ENCODE measurements at places on chromosomes 6 and 20.

DNA sequence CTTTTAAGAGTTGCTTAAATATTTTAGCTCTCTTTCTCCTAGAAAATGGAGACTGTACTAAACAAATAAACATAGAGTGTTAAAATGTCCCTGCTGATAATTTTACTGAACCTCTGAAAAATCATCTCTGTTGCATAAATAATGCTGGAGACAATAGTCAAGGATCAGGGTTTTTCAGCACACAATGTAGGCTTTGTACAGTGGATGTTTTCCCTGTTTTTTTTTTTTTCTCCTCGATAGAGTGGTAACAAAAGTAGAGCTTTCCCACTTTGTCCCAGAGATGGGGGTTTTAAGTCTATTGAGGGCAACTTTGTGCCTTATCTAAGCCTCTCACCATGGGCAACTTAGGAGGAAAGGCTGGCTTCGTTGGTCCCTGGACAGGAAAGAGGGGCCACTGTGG, 222.6 kb upstream of the HDDC2 start:
- DNase-seq: no peak

GRCh38 chr6:42366011-42366705, 85.6 kb downstream of the TRERF1 start:
- no peak for DNase-seq

DNA sequence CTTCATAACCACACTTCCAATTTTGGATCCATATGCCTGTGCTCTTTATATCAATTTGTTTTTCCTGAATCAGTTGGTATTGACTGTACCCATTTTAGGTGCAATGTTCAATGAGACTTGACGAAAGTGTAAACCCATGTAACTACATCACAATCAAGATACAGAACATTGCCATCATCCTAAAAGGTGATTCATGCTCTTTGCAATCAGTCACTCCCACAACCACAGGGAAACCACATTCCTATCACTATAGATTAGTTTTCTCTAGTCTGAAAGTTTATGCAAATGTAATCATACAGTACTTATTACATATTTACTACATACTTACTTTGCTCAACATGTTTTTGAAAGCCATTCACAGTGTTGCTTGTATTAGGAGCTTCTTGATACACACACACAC, 167.4 kb downstream of the ADGRG6 start:
- no peak for DNase-seq

DNA sequence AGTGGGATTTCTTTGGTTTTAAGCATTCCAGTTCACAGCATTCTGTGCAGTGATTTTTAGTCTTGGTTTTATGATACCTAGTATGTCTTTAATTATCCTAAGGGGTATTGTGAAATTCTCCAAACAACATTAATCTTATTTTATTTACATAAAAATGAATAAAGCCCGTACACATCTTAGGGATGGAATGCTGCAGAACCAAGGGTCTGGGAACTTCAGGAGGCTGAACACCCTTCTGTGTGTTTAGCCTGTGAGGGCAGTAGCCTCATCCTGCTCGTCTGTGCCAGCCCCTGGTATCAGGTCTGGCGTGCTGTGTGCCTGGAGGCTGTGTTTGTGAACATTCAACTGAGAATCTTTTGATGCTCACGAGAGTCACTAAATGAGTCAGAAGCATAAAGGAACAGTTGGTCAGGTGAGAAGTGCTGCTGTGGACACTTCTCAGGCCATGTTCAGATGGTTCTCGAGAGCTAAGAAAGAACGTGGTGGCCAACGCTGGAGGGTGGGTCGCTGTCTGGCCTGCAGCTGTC, 25.2 kb upstream of the C20orf204 start:
- no peak for DNase-seq

- DNase-seq: no peak
These were observed 223.7 kb downstream of the ARHGAP18 start for GRCh38 chr6:129486327-129486726.

DNA sequence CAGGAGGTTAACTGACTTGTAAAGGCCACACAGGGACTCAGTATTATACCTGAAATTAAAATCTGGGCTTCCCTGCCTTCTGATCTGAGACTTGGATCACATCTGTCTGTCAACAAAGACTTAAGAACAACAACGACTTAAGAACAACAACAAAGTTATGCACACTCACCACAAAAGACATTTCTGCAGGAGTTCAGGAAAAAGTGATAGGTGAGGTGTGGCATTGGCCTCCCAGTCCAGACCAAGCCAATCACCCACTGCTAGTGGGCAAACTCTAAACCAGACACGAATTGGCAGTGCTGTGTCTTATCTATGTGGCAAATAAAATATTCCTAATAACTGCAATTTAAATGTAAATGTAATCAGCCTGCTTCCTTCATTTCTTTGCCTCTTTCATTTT, 61.3 kb downstream of the PRDM1 start:
- no peak for DNase-seq

DNA sequence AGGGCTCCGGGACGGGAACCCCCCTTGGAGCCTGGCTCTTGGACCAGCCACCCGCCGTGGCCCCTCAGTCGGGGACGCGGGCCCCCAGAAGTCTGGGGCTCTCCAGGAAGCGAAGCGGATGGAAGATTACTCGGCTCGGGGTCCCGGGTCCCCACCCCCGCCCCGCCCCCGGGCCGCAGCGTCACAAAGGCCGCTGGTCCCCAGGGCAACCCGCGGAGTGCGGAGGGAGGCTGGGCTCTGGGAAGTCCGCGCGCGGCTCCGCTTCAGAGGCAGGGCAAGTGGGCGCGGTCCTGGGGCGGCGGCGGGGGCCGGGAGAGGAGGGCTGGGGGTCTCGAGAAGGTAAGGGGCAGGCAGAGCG, at the start of gene FNDC11:
TSS of gene FNDC11 (plus strand) at position 227 of the 358 bp plus-strand sequence. CDS start 1,505 bp downstream, outside the sequence.
- DNase-seq: no peak

- no peak for DNase-seq
These were observed 6.3 kb downstream of the FRMD1 start for GRCh38 chr6:168072730-168073129.

- no peak for DNase-seq
These were observed 27.8 kb upstream of the TMEM14A start for GRCh38 chr6:52643158-52643557.

DNA sequence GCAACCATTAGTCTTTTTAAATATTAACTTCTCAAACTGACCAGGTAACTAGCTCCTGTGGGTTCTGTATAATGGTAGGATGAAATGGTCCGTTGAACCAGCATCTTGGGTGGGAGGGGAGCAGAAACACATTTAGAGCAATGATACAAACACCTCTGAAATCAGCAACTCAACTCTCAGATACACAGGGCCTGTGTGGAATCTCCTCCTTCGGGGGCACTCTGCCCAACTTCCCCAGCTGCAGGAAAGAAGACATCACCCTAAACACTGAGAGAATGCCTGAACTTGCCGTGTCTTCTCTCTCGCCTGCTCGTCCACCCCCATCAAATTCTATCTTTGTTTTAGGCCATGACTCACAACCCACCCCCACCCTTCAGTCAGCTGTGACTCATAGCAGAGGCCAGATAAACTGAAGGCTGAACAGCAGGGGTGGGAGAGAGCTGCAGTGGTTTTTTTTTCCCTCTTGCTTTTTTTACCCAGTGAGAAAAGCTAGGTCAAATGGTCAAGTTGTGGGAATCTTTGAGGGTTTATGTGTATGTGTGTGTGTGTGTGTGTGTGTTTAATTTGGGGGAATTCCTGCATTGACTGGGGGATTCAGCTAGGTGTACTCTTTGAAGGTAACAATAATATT, 593.4 kb upstream of the JAG1 start:
- peak; percentile 98 for DNase-seq

GRCh38 chr6:164283574-164283973, 869.1 kb downstream of the QKI start:
- DNase-seq: no peak

DNA sequence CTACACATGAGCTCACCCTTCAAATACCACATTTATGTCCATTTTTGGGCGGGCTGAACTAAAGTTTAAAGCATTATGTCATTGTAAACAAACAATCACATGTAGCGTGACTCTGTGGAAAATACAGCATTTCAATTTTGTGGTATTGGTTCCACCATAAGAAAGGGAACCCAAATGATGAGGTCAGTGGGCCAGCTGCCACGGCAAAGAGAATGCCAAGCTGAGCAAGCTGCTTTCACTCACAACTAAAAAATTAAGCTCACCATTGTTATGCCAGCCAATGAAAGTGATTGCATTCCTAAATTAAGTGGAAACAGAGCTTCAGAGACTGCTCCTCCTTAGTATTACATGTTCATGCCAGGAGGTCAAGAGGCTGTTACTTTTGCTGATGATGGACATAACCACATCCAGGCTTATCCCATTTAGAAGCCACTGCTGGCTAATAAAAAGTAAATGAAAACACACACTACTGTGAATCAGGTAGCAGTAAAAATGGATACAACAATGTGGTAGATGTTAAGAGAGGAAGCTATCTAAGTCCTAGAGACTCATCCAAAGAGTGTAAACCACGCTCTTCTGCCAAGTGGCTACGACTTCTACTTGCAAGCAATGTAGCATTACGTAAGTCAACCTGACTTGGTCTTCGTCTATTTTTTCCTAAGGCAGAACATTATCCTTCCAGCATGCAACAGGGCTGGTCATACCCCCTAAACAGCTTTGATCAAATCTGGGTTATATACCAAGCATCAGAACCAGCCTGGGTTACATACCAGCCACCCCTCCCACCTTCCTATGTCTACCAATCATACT, 164.8 kb downstream of the BACH2 start:
- DNase-seq: peak; percentile 88

- DNase-seq: no peak
These were observed 34.0 kb downstream of the GNAS start for GRCh38 chr20:58886546-58886945.

DNA sequence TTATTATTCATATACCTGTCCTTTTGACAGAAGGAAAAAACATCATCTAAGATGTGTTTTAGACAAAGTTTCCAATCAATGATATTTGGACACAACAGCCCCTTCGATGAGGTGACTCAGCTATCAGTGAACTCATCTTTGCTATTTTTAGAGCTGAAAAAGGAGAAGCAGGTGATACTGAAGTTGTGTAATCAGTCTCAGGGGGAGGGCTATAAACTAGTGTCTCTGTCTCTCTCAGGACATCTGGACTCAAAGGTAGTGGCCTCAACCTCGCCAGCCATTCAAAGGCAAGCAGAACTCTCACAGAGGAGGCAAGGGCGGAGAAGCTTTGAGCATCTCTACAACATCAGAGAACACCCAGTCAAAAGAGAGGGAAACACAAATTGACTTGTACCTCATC, 135.4 kb downstream of the BFSP1 start:
- no peak for DNase-seq

GRCh38 chr20:2709205-2709981, 16.8 kb downstream of the EBF4 start:
- no peak for DNase-seq

DNA sequence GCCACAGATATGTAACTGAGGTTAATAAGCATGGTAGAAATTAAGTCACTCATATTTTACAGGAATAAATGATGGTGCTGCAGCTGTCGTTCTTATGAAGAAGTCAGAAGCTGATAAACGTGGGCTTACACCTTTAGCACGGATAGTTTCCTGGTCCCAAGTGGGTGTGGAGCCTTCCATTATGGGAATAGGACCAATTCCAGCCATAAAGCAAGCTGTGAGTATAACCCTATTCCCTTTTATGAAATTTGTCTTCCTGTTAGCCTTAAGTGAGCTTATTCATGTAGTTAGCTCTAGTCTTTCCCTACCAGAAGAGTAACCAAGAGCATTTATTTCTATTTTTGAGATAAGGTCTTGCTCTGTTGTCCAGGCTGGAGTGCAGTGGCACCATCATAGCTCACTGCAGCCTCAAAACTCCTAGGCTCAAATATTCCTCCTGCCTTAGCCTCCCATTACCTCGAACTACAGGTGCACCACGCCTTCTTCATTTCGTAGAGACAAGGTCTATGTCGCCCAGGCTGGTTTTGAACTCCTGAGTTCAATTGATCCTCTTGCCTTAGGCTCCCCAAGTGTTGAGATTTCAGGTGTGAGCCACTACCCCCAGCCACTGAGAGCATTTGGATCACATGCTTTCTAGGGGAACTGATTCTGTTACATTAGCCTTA, 12.0 kb downstream of the TCP1 start:
- no peak for DNase-seq

DNA sequence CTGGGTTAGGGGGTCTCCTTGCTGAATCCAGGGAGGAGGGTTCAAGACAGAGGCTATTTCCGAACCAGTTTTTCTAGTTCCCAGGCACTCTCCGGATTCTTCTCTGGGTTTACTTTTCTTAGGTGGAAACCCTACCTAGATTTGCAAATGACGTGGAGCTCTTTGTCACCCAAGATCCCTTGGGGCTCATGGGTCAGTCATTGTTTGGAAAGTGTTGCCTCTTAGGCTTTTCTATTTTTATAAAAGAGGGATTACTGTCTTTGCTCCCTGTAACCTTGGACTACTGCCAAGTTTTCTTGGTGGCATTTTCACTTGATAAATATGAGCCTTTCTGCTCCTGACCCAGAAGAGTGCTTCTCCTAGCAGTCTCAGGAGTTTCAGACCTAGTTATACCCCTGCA, 33.6 kb downstream of the FAM209B start:
- DNase-seq: no peak

DNA sequence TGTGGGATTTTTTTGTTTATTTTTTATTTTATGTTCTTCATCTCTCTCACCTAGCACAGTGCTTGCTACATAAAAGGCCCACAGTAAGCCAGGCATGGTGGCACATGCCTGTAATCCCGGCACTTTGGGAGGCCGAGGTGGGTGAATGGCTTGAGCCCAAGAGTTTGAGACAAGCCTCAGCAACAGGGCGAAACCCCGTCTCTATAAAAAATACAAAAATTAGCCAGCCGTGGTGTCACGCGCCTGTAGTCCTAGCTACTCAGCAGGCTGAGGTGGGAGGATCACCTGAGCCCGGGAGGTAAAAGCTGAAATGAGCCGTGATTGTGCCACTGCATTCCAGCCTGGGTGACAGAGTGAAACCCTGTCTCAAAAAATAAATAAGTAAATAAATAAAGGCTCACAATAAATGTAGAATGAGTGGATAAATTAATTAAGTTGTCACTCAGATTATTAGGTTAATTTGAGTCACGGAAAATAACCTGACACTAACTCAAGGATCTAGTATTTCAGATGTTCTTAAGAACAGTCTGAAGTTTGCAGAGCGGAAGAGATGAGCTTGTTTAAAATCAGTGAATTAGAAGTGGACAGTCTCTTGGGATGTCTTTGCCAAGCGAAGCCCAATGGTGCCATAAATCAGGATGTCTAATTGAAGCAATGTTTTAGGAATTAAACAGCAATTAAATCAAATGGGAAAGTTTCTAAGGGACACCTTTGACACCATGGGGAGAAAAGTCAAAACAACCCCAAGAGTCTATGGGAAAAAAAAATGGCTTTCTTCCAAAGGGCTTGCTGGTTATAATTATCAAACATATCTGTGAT, 214.4 kb downstream of the ZNF217 start:
- DNase-seq: no peak

All from fibroblast of upper back skin (primary cell).